ENCODE measurements at places on chromosomes 4 and X. TPM values are rescaled to one million over a fixed set of nuclear protein-coding genes. Genes with fewer than 3 reads are reported as not detected.
A peak's percentile ranks its signal among the peaks of the same experiment; 100 is the strongest.

The DOK7 gene
- 1.9 TPM for total RNA-seq

DNA sequence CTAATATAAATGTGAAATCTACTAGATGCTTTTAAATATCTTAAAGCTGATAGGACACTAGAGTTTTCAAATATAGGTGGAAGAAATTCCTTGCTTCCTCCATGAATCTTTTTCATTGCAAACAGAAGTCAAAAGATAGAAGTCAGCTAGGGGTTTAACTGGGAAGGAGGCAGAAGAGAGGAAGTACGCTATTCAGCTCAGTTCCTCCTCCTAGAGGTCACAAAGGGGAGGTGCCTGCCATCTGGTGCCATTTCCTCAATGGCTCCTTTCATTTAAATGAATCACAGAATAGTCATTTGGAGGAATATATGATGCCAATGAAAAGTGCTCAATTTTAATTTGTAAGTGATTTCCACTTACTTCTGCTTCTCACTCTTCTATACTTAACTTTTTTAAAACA lies 8.5 kb downstream of the COL25A1 start:
- no peaks in the 10 kb centered on the region for H3K4me1 ChIP-seq
- no peaks in the 10 kb centered on the region for H3K36me3 ChIP-seq
- H3K4me3 ChIP-seq, result no peak overlapping the region
- no peaks in the 10 kb centered on the region for H3K27me3 ChIP-seq
- H3K27ac ChIP-seq, result no peak overlapping the region
- peak; percentile 73 for DNase-seq

The ITIH6 gene
- total RNA-seq, result not detected

The CYTL1 gene
- 3.7 TPM for total RNA-seq

- no peaks in the 10 kb centered on the region for H3K36me3 ChIP-seq
- no peak overlapping the region for H3K27ac ChIP-seq
- H3K27me3 ChIP-seq, result no peaks in the 10 kb centered on the region
- DNase-seq, result no peak
- H3K4me1 ChIP-seq, result no peaks in the 10 kb centered on the region
Measured at GRCh38 chrX:122218666-122219065, 965.4 kb upstream of the GRIA3 start.

The TMEM271 gene
- total RNA-seq, result not detected

The XAGE2 gene
- total RNA-seq, result not detected

- H3K27ac ChIP-seq, result no peak overlapping the region
- no peak overlapping the region for H3K4me3 ChIP-seq
- no peaks in the 10 kb centered on the region for H3K27me3 ChIP-seq
- no peak for DNase-seq
- peaks cover 9% of the 10 kb centered on the region for H3K36me3 ChIP-seq
Measured at GRCh38 chr4:86603311-86603885, 9.3 kb downstream of the PTPN13 start.

DNA sequence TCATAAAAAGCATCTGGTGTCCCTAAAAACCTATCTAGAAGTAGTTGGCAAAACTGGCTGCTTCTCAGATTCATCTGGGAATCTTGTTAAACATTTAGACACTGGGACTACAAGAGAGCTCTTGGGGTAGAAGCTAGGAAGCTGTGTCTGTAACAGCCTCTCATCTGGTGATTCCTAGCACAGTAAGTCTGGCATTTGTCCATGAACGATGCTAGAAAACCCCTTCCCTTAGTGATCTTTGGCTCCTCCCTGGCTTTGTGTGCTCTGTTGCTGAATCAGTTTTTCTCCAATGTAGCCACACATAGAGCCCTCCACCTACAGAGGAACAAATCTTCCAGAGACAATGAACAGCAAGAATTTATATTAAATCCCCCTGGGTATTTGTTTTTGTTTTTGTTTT lies 951.7 kb upstream of the LCORL start:
- H3K4me1 ChIP-seq, result no peaks in the 10 kb centered on the region
- H3K4me3 ChIP-seq, result no peak overlapping the region
- H3K36me3 ChIP-seq, result no peaks in the 10 kb centered on the region
- no peaks in the 10 kb centered on the region for H3K27me3 ChIP-seq
- no peak overlapping the region for H3K27ac ChIP-seq

- H3K27ac ChIP-seq, result no peak overlapping the region
- no peak for DNase-seq
- no peak overlapping the region for H3K4me3 ChIP-seq
- H3K4me1 ChIP-seq, result no peaks in the 10 kb centered on the region
- no peaks in the 10 kb centered on the region for H3K27me3 ChIP-seq
- H3K36me3 ChIP-seq, result no peaks in the 10 kb centered on the region
Measured at GRCh38 chr4:162422312-162422711, 258.5 kb upstream of the FSTL5 start.

- H3K4me1 ChIP-seq, result peaks cover 14% of the 10 kb centered on the region
- H3K27me3 ChIP-seq, result no peaks in the 10 kb centered on the region
- DNase-seq, result no peak
- H3K4me3 ChIP-seq, result no peak overlapping the region
- no peak overlapping the region for H3K27ac ChIP-seq
Measured at GRCh38 chr4:147518086-147518485, 37.2 kb downstream of the EDNRA start.

- DNase-seq, result peak; percentile 55
- no peak overlapping the region for H3K4me3 ChIP-seq
- H3K36me3 ChIP-seq, result no peaks in the 10 kb centered on the region
- no peak overlapping the region for H3K27ac ChIP-seq
- no peaks in the 10 kb centered on the region for H3K4me1 ChIP-seq
Measured at GRCh38 chrX:153672531-153673427, 834 bp downstream of the PNCK start.

The OPN1MW2 gene
- not detected for total RNA-seq

The ARHGEF38 gene
- total RNA-seq, result 0.73 TPM

Measured in endodermal cell (in vitro differentiated cells).